ENCODE measurements at places on chromosomes 2 and 18. TPM values are rescaled to one million over a fixed set of nuclear protein-coding genes. Genes with fewer than 3 reads are reported as not detected.

Gene CCBE1
- 2.1 TPM for total RNA-seq

Gene DSEL
- 20.8 TPM for total RNA-seq

Gene ST8SIA5
- total RNA-seq: 4.8 TPM

- no peaks in the 10 kb centered on the region for H3K27me3 ChIP-seq
- no peaks in the 10 kb centered on the region for H3K36me3 ChIP-seq
- no peak for DNase-seq
- no peaks in the 10 kb centered on the region for H3K4me1 ChIP-seq
Measured at GRCh38 chr2:235149240-235149659, 197.4 kb downstream of the SH3BP4 start.

- DNase-seq: no peak
- H3K27me3 ChIP-seq: no peaks in the 10 kb centered on the region
- H3K27ac ChIP-seq: no peak overlapping the region
- no peaks in the 10 kb centered on the region for H3K36me3 ChIP-seq
- no peak overlapping the region for H3K4me3 ChIP-seq
Measured at GRCh38 chr2:31534636-31535035, 46.1 kb downstream of the SRD5A2 start.

DNA sequence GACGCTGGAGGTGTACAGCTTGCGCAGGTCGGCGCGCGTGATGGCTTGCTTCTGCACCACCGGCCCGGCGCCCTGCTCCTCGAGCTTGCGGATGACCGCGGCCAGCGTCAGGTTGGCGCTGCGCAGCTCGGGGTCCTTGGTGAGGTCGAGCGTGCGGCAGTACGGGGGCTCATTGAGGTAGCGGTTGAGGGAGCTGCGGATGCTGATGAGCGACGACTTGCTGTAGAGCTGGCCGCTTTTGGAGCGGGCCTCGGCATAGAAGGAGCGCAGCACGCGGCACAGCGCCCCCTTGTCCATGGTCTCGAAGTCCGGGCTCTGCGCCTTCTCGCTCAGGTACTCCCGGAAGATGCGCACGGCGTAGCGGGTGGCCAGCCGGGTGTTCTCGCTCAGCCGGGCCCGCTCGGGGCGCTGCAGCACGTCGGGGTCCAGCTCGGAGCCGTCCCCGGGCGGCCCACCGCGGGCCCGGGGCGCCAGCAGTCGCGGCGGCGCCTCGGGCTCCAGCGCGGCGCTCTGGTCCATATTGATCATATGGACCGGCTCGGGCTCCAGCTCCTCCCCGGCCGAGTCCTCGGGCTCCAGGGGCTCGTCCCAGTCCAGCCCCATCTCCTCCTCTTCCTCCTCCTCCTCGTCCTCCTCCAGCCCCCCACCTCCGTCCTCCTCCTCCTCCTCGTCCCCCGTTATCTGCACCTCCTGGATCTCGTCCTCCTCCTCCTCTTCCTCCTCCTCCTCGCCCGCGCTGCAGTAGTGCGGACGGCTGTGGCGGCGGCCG is 523 bp downstream of the KCTD1 start:
- no peaks in the 10 kb centered on the region for H3K36me3 ChIP-seq
- H3K27ac ChIP-seq: no peak overlapping the region
- peaks cover 33% of the 10 kb centered on the region for H3K4me1 ChIP-seq
- peak; percentile 92 for DNase-seq
- peaks cover 86% of the 10 kb centered on the region for H3K27me3 ChIP-seq

- peak; percentile 80 for DNase-seq
- H3K36me3 ChIP-seq: no peaks in the 10 kb centered on the region
- H3K4me3 ChIP-seq: no peak overlapping the region
- no peaks in the 10 kb centered on the region for H3K27me3 ChIP-seq
Measured at GRCh38 chr18:26813043-26813442, 52.5 kb downstream of the AQP4 start.

- no peaks in the 10 kb centered on the region for H3K4me1 ChIP-seq
- no peak overlapping the region for H3K4me3 ChIP-seq
- no peaks in the 10 kb centered on the region for H3K36me3 ChIP-seq
- H3K27me3 ChIP-seq: no peaks in the 10 kb centered on the region
Measured at GRCh38 chr18:7676253-7676873, 109.2 kb downstream of the PTPRM start.

DNA sequence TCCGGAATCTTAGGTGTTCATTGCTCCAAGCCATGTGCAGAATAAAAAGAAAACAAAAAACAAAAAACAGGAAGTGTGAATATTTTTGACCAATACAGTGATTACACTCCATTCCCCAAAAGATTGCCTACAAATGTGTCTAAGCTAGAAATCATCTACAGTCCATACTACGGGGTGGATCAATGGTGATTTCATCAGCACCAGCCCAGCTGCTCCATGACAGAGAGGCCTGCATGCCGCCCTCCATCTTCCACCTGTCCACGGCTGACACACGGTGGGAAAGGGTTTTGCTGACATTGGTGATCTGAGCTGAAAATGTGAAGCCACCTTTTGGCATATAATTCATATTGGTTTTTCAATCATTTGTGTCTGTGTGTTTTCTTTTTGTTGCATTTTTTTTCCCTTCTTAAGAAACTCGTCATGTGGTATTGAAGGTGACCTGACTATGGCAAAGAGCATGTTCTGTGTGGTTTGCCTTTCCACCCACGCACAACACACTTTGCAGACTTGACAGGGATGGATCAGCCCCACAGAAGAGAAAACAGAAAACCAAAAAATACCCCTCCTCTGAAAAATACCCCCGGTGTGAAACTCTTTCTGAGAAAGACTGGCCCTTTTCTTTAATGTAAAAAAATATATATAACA is 533.1 kb downstream of the RNF144A start:
- H3K27me3 ChIP-seq: no peaks in the 10 kb centered on the region
- H3K4me1 ChIP-seq: peaks cover 13% of the 10 kb centered on the region
- no peak overlapping the region for H3K4me3 ChIP-seq
- H3K27ac ChIP-seq: no peak overlapping the region

Measured in GM23338 (cell line).